ENCODE measurements at places on chromosomes 1 and 21. TPM values are rescaled to one million over a fixed set of nuclear protein-coding genes. Genes with fewer than 3 reads are reported as not detected.

- peaks cover 18% of the 10 kb centered on the region for H3K4me1 ChIP-seq
- no peak overlapping the region for H3K4me3 ChIP-seq
- H3K27ac ChIP-seq, result no peak overlapping the region
- no peak for DNase-seq
- H3K27me3 ChIP-seq, result no peaks in the 10 kb centered on the region
Measured at GRCh38 chr1:54575605-54576290, 27.7 kb downstream of the ACOT11 start.

DNA sequence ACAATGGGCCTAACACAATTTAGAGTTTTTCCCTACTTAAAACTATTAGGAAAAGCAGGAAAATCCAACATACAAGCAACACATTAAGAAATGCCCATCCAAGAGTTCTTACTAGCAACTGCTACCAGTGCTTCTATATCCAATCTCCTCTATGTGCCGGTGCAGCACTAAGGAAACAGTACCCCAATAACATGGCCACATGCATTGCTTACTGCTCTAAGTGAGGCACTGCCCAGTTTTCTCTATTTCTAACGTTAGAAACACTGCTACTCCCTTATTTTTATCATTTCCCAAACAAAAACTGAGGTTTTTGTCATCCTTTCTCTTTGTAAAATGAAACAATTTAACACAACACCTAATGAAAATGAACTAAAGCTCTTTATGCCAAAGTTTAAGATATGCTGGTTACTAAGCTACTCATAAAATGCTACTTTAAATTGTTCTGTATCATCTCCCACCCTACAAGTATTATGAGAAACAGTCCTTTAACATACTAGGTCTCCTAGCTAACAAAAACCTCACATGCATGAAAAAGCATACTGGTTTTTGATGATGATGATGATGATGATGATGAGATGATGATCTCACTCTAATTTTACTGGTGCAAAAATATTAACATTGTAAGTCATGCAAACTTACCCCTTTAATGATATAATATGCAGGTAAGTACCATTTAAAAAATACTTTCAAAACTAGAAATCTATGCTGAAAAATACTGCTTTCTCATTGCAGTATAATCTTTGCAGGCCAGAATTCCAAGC, 90.7 kb upstream of the TTC39A start:
- H3K27ac ChIP-seq, result no peak overlapping the region
- H3K4me1 ChIP-seq, result peaks cover 55% of the 10 kb centered on the region
- peaks cover 8% of the 10 kb centered on the region for H3K36me3 ChIP-seq
- H3K4me3 ChIP-seq, result no peak overlapping the region
- H3K27me3 ChIP-seq, result no peaks in the 10 kb centered on the region

GRCh38 chr1:156082309-156083091, at the start of gene MEX3A:
TSS of gene MEX3A (minus strand) at chr1:156082465. CDS start at chr1:156081998, 467 bp downstream.
- peak within 1 kb of the TSS; percentile 56 for H3K27ac ChIP-seq
- no peaks in the 10 kb centered on the region for H3K36me3 ChIP-seq
- peaks cover 2% of the 10 kb centered on the region for H3K27me3 ChIP-seq

- DNase-seq, result no peak
- no peaks in the 10 kb centered on the region for H3K4me1 ChIP-seq
- H3K27ac ChIP-seq, result no peak overlapping the region
- H3K36me3 ChIP-seq, result no peaks in the 10 kb centered on the region
Measured at GRCh38 chr1:101905283-101905835, 91.4 kb downstream of the OLFM3 start.

- peaks cover 18% of the 10 kb centered on the region for H3K27me3 ChIP-seq
- H3K4me3 ChIP-seq, result no peak overlapping the region
- H3K36me3 ChIP-seq, result no peaks in the 10 kb centered on the region
Measured at GRCh38 chr1:30852026-30852425, 56.5 kb downstream of the SDC3 start.

The TRABD2B gene
- total RNA-seq, result not detected

DNA sequence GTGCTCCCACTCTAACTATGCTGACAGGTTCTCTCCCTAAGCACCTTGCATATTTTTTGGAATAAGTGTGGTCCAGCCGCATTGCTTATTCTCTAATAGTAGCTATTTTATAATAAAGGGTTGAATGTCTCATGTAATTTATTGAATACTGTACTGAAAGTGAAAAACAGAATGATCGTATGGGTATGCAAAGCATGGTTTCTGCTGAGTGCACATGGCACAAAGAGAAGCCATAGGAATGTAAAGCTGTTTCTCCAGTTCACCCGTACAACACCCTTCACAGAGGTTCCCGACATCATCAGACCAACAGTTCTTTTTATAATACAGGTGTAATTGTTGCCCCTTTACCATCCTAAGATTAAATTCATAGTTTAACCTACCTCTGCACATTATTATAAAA, 8.9 kb upstream of the HAO2 start:
- peaks cover 8% of the 10 kb centered on the region for H3K4me1 ChIP-seq
- DNase-seq, result no peak
- H3K36me3 ChIP-seq, result no peaks in the 10 kb centered on the region
- no peak overlapping the region for H3K27ac ChIP-seq

The NBPF10 gene
- total RNA-seq, result 2.4 TPM

The IGFN1 gene
- not detected for total RNA-seq

The OPTC gene
- not detected for total RNA-seq

GRCh38 chr1:82330330-82330729, 529.6 kb downstream of the ADGRL2 start:
- H3K27me3 ChIP-seq, result no peaks in the 10 kb centered on the region
- H3K4me1 ChIP-seq, result no peaks in the 10 kb centered on the region
- no peak overlapping the region for H3K27ac ChIP-seq
- no peak overlapping the region for H3K4me3 ChIP-seq
- no peaks in the 10 kb centered on the region for H3K36me3 ChIP-seq

GRCh38 chr1:247324204-247324787, 7.4 kb downstream of the ZNF496 start:
- no peaks in the 10 kb centered on the region for H3K27me3 ChIP-seq
- H3K27ac ChIP-seq, result no peak overlapping the region
- H3K36me3 ChIP-seq, result peaks cover 5% of the 10 kb centered on the region
- no peaks in the 10 kb centered on the region for H3K4me1 ChIP-seq
- DNase-seq, result no peak

DNA sequence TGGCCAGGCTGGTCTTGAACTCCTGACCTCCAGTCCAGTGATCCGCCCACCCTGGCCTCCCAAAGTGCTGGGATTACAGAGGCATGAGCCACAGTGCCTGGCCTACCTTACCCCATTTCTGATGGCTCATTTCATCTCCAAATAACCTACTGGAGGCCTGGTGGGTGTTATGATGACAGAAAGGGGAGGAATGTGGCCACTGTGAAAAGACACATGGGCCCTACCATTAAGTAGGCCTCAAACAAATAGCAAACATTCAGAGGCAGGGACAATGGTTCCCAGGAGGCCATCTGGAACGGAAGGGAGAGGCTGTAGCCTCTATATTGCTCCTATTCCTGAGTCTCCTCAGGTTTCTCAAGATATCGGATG, 932 bp upstream of the FCRLA start:
- H3K36me3 ChIP-seq, result no peaks in the 10 kb centered on the region
- 0 out of 2 replicates have a peak overlapping the region, but pooled peaks have one; percentile 40 for H3K4me3 ChIP-seq
- H3K4me1 ChIP-seq, result peaks cover 8% of the 10 kb centered on the region
- H3K27me3 ChIP-seq, result no peaks in the 10 kb centered on the region

GRCh38 chr1:171718216-171718615, 23.6 kb downstream of the VAMP4 start:
- H3K4me1 ChIP-seq, result peaks cover 30% of the 10 kb centered on the region
- no peaks in the 10 kb centered on the region for H3K27me3 ChIP-seq
- peak overlapping the region; percentile 50 for H3K27ac ChIP-seq
- DNase-seq, result no peak

DNA sequence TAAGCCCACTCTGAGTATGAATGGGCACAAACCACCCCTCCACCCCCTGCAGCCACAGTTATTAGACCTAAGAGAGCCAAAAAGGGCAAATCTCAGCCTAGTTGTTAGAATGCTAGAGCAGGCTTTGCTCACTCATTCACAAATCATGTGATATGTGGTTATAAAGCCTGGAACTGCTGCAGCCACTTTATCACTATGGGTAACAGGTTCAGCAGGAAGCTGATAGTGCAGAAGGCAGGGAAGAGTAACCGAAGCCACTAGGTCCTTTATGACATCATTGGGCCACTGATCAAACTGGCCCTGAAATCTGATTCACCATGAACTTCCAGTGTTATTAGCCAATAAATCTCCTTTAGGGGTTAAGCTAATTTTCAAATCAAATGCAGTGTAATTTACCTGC, 134.7 kb downstream of the GRIK1 start:
- H3K27me3 ChIP-seq, result 0 out of 2 replicates have a peak, but pooled peaks cover 2% of the 10 kb centered on the region
- no peak overlapping the region for H3K27ac ChIP-seq
- no peak overlapping the region for H3K4me3 ChIP-seq
- no peak for DNase-seq

- peaks cover 7% of the 10 kb centered on the region for H3K27me3 ChIP-seq
- DNase-seq, result no peak
- H3K36me3 ChIP-seq, result no peaks in the 10 kb centered on the region
- H3K4me1 ChIP-seq, result peaks cover 6% of the 10 kb centered on the region
- no peak overlapping the region for H3K4me3 ChIP-seq
Measured at GRCh38 chr1:178490136-178490535, 6.6 kb downstream of the CLEC20A start.

The AQP10 gene
- not detected for total RNA-seq

The NPHS2 gene
- total RNA-seq, result not detected

DNA sequence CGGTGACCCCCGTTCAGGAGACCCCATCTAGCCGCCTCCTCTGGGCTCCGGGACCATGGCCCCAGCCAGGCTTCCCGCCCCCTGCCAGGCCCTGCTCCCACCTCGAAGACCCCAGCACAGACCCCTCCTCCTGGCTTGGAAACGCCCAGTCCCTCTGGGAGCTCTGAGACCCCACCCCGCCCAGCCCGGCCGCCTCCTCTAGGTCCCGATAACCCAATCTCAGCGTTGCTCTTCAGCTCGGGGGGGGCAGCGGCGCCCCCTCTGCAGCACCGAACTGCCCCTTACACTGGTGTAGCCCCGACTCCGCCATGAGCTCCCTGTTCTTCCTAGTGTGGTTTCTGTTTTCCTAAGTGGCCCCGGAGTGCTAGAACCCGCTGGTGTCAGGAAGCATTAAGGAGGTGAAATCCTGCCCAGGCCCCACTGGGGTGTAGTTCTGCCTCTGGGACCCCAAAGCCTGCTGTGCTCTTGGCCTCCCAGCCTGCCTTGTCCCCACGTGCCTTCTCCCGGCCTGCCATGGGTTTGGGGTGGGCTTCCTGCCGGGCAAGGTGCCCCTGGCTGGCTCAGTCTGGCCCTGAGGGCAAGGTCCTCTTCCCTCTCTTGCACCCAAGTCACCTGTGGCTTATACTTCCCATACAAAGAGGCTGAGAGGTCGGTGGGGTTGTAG, 10.7 kb upstream of the MMEL1 start:
- no peaks in the 10 kb centered on the region for H3K4me1 ChIP-seq
- peaks cover 13% of the 10 kb centered on the region for H3K36me3 ChIP-seq
- peak overlapping the region; percentile 71 for H3K4me3 ChIP-seq
- no peak for DNase-seq

DNA sequence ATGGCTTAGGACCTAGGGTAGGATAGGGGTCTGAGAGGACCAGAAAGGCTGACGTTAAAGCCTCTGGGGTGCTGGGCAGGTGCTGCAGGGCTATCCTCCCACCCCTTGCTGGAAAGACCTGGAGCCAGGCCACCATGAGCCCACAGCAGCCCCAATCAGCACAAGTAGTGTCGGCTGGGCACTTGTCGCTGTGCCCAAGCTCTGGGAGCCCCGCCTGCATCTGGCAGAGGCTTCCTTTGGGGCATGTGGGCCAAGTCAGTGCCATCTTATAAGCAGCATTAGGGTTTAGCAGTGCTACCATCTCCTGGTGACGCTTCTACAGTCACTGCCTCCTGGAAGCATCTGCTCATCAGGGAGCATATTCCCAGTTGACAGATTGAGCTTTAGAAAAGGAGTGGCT, 31.3 kb downstream of the MAN1C1 start:
- H3K4me1 ChIP-seq, result no peaks in the 10 kb centered on the region
- DNase-seq, result no peak
- no peaks in the 10 kb centered on the region for H3K36me3 ChIP-seq
- H3K27me3 ChIP-seq, result peaks cover 71% of the 10 kb centered on the region
- H3K27ac ChIP-seq, result no peak overlapping the region
- H3K4me3 ChIP-seq, result no peak overlapping the region

DNA sequence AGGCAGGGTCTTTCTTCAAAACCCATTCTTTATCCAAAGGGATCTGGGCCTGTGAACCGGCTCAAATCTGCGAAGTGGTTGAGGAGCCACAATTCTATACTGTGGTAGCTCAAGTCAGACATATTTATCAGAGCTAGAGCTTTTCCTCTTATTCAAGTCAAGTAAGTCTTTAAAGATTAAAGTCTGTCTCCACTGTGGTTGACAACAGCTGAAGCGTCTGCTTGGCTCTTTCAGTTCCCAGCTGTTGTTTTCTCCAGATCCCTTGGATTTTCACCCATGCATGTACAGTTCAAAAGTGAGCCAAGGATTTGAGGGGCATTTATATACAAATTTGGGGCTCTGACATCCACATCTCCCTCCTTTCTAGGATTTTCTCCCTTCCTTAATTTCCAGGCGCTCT, 66.9 kb downstream of the C1orf185 start:
- DNase-seq, result no peak
- H3K27ac ChIP-seq, result no peak overlapping the region
- no peaks in the 10 kb centered on the region for H3K4me1 ChIP-seq
- peaks cover 6% of the 10 kb centered on the region for H3K27me3 ChIP-seq
- no peaks in the 10 kb centered on the region for H3K36me3 ChIP-seq

- H3K27ac ChIP-seq, result no peak overlapping the region
- H3K27me3 ChIP-seq, result no peaks in the 10 kb centered on the region
- H3K4me3 ChIP-seq, result no peak overlapping the region
- peaks cover 11% of the 10 kb centered on the region for H3K36me3 ChIP-seq
Measured at GRCh38 chr1:233665575-233666270, 51.8 kb downstream of the KCNK1 start.

DNA sequence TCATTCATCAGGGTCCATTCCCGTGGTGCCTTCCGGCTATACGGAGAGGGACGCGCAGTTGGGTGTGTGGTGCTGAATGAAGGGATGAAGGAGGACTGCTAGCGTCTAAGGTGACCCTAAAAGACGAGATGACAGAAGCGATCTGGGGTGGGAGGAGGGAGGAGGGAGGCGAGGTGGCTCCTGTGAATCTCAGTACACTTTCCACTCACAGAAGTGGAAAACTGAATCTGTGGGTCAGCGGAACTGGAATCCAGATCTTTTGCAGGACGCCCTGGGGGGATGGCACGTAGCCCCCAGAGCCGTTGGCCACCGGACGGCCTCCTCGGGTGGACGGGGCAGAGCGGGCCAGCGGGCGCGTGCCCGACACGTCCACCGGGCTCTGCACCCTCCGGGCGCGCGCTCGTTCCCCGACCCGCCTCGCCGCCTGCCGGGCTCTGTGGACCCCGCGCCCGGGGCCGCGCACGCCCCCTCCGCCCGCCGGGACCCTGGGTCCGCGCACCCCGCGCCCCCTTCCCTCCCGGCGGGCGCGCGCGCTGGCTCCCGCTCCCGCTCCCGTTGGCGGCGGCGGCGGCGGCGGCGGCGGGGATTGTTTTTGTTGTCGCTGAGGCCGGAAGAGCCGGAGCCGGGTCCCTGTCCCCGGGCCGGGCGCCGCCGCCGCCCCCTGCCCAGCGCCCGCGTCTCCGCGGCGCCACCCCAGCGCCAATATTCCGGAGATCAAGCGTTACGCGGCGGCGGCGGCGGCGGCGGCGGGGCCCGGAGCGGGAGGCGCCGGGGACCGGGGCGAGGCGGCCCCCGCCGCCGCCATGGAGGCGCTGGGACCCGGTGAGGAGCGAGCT, at the start of gene AGO4:
TSS of gene AGO4 (plus strand) at position 403 of the 836 bp plus-strand sequence. CDS start at position 804, 401 bp downstream.
- peak within 1 kb of the TSS; percentile 93 for H3K27ac ChIP-seq
- peak; percentile 46 for DNase-seq
- no peaks in the 10 kb centered on the region for H3K36me3 ChIP-seq
- H3K4me3 ChIP-seq, result peak within 1 kb of the TSS; percentile 92
- no peaks in the 10 kb centered on the region for H3K27me3 ChIP-seq

GRCh38 chr21:39125752-39126485, 57.3 kb downstream of the PSMG1 start:
- H3K27ac ChIP-seq, result no peak overlapping the region
- DNase-seq, result peak; percentile 64
- no peaks in the 10 kb centered on the region for H3K36me3 ChIP-seq
- H3K27me3 ChIP-seq, result peaks cover 1% of the 10 kb centered on the region
